ENCODE measurements at places on chromosomes 1 and 21.

GRCh38 chr1:87335175-87335884, 6.7 kb downstream of the LMO4 start:
- DNase-seq, result peak; percentile 24

DNA sequence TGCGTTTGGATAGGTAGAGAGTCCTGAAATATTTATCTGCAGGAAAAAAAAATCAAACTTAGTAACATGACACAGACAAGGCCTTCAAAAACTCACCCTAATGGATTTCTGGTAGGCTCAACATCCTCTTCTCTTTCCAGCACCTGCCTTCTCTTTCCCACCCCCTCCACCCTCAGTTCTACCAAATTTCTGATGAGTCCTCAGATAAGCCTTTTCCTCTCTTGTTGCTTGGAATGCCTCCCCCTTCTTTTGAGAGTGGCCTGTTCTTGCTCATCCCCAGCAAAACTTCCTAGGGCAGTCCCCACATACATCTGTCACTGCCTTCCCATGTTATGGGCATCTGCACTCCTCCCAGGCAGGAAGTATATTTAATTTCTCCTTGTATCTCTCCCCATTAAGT, 7.6 kb upstream of the LBR start:
- no peak for DNase-seq

GRCh38 chr1:210428696-210429095, 100.0 kb downstream of the HHAT start:
- no peak for DNase-seq

DNA sequence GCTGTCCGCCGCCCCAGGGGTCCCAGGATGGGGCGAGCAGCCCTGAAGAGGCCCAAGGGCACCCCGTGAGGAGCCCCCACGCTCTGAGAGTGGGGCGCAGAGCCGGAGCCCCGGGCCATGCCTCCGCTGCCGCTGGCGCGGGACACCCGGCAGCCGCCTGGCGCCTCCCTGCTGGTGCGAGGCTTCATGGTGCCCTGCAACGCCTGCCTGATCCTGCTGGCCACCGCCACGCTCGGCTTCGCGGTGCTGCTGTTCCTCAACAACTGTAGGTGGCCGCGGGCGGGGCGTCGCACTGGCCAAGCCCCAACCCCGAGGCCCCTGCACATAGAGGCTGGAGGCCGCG, 14.5 kb downstream of the AGRN start:
- DNase-seq, result peak; percentile 34

DNA sequence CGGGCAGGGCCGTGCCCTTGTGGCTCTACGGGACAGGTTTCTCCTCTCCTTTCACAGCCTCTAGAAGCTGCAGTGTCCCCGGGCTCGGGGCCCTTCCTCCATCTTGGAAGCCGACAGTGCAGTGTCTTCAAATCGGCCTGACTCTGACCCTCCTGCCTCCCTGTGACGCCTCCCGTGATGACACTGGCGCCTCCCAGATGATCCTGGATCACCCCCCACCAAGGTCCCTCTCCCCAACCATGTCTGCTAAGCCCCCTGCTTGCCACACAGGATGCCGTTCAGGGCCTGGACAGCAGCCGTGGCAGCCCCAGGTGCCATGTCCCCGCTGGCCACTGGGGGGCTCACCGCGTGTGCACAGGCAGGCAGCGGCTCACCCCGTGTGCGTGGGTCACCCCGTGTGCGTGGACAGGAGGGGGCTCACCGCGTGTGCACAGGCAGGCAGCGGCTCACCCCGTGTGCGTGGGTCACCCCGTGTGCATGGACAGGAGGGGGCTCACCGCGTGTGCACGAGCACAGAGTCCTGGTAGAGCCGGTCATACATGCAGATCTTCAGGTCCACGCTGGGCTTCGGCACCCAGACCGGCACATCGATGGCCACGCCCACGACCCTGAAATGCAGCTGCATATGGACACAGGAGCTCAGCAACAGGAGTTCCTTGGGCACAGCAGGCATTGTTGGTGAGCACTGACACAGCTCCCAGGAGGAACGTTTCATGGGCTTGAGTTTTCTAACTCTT, 24.9 kb upstream of the TMEM52 start:
- no peak for DNase-seq

GRCh38 chr1:204262506-204263253, 48.9 kb upstream of the GOLT1A start:
- DNase-seq, result no peak

GRCh38 chr1:160652924-160653619, 6.2 kb upstream of the SLAMF1 start:
- DNase-seq, result no peak

- DNase-seq, result no peak
Measured at GRCh38 chr21:30211071-30211470, 4.8 kb downstream of the CLDN8 start.

DNA sequence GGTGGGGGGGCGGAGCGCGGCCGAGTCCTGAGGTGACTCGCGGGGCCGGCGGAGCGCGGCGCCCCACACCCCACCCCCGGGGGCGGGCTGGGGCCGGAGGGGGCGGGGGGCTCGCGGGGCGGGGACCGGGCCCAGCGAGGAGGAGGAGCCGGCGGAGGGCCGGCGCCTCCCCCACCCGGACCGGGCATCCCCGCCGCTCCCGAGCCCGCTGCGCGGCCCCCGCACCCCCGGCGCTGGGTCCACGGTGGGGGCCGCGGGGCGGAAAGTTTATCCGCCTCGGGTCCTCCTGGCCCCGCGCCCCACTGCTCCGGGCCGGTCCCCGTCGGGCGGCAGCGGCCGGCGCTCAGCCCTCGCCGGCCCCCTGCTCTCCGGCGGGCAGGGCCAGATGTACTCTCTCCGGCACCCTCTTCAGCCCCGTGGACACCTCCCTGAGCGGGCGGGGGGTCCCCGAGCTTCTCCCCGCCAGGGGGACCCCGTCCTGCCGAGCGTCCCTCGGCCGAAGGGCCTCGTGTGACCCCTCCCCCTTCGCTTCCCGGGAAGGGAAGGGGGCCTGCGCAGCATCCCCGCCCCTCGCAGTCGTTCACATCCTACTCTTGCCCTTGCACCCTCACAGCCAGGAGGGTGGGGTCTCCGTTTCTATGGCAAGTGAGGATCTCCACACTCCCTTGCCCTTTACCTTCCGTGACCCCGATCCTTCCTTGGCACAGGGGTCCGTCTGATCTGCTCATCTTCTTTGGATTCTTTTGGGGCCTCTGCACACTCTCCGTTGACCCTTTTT, 663 bp downstream of the CAMTA1 start:
- no peak for DNase-seq

- DNase-seq, result no peak
Measured at GRCh38 chr21:28699596-28700259, 292.9 kb downstream of the LTN1 start.

DNA sequence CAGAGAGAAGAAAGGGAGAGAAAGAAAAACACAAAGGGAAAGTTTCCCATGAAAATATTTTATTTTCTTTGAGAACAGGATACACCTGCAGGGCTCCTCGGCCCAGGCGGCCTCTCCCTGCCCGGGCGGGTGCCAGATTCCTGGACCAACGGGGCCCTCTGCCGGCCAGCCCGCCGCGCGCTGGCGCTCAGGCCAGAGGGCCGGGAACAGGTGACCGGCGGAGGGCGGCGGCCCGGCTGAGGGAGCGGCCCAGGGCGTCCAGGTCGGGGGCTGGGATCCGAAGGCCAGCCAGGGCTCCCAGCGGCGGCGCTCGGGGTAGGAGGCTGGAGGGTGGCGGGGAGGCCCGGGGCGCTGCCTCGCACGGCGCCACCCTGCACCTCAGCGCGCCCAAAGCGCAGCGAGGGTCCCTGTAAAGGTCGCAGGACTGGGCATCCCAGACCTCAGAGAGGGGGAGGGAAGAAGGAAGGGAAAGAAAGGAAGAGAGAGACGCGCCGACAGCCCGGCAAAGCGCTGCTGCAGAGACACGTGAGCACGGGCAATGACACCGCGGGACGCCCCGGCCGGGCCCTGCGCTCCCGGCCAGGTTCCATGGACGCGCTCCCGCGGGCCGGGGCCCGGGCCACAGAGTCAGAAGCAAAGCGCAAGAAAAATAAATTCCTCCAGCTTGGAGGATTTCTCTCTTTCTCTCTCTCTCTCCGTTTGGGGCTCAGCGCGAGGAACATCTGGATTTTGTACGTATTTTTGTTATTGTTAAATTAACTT, 927 bp downstream of the WNT9A start:
- peak; percentile 45 for DNase-seq

GRCh38 chr1:228349701-228350171, 56.9 kb downstream of the TRIM11 start:
- no peak for DNase-seq

GRCh38 chr1:170586321-170587252, 54.6 kb downstream of the GORAB start:
- no peak for DNase-seq

DNA sequence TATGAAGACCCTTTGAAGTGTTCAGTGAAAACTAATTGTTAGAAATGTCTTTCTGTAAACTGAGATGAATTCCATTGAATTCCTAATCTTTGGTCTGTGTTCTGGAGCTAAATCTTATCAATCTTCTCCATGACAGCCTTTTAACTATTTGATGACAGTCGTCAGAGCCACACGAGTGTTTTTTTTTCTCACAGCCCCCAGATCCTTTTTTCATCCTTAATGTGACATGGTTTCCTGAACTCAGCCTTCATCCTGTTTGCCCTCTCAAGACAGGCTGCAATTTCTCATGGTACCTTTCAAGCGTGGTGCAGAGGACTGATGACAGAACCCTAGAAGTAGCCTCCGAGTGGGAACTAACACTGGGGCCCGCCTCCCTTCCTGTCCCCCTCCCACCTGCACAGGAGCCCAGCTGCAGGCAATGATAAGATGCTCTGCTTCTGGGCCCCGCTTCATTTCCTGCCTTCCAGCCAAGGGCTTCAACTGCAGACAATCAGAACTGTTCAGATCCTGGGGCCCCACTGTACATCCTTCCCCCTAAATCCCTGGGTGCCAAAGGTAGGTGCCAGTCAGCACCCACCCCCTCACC, 114.6 kb upstream of the VAV3 start:
- DNase-seq, result no peak

DNA sequence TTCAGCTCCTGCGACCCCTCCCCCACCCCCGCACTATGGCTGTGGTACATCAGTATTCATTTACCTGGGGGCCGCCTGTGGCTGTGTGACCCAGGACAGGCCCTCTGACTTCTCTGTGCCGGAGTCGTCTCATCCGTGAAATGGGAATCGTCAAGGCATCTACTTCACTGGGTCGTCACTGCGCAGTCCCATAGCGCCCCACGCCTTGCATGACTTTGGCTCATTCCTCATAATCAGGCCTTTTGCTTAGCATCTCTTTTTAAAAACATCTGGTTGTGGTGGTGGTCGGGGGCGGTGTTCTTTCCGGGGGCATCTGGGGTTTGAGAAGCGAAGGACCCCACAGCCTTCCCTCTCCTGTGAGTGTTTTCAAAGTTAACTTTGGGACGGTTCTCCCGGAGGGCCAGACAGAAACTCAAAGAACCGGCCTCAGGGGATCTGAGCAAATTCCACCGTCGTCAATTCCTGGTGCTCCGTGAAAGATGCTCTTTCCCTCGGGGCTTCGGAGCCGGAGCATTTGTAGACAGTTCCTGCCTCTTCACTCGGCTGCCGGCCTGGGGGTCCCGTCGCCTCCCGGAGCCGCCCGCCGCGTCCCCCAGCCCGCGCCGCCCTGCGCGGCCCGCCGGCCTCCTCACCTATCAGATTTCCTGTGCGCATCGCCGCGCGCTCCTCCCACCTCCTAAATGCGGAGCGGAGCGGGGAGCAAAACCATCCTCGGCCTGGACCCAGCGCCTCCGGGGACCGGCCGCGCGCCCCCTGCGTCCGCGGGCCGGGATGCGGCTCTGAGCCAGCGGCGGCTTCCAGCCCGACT, at the start of gene B3GALT5:
TSS of gene B3GALT5 (plus strand) at position 708 of the 808 bp plus-strand sequence. CDS start 47,620 bp downstream, outside the sequence.
- DNase-seq, result no peak

DNA sequence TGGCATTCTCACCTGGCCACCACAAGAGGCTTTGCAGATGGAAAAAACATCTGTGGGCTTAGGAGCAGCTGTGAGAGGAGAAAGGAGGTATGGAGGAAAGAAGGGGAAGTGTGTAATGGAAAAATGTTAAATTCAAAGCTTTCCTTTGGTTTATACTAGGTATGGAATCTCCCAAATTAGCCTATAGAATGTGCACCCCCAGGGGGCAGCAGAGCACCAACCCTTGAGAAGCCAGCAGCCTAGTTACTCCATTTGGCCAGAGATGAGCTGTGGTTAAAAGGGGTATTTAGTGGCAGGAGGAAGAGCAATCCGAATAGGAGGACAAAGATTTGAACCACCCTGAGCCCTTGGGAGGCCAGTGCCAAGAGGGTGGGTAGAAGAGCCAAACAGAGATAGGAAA, 97.5 kb upstream of the CTTNBP2NL start:
- DNase-seq, result no peak

DNA sequence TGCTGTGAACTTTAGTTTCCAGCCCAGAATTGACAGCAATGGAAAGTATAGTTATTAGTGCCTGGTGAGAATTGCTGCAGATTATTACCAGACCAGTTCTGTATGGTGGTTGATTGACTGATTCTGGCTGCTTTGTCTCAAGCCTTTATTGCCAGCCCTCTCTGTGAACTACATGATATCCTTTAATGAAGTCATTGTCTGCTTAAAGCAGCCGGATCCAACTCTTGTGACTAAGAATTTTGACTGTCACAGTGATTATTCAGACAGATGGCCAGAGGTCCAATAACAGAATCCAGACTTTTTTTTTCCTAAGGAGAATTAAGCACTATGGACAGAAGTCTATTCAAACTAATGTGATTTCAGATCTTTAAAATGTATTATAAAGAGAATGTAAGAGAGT, 1548.6 kb upstream of the B3GALT2 start:
- no peak for DNase-seq

DNA sequence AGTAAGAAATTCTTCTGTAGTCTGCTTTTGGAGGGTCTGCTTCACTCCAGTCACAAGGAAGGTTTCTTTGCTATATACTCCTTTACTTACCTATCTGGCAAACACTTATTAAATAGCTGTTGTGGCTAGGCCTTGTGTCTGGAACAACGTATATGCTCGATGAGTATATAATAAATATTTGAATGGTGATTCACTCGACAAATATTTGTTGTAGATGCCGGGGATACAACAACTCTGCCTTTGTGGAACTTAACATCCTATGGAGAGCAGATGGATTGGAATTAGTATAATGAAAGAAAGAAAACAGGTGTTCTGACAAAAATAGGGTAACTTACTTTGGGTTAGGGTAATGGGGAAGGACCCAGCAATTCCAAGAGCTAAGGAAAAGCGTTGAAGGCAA, 31.1 kb downstream of the KPNA6 start:
- DNase-seq, result peak; percentile 43

DNA sequence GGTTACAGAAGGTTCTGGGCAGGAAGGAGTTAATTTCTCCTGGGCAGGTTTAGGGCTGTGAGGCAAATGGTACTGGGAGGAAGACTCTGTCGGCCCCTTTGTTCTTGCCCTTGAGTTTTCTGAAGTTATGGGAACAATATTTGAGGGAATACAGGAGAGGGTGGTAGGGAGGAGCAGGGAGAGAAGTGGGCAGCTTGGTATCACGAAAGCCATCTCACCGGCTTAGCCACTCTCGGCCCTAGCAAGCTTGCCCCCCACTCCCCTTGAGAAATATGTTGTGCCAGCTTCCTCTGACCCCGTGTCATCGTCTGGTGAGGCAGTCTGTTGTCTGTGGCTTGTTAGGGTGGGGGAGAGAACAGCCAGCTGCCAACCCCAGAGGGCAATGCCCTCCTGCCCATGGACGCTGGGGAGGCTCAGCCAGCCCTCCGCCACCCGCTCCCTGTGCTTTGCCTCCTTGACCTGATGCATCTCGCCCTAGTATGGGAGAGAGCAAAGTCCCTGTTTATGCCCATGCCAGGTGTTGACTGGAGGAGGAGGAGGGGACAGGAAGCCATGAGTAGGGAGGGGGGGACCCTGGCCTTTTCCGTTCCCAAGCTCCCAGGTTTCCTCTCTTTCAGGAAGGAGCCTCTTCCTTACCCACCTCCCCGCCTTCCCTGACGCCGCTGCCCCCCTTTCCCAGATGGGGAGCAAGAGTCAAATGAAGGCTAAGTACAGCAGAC, 1.2 kb downstream of the EFNA1 start:
- DNase-seq, result no peak

Data from NCI-H1930 (cell line).